ENCODE measurements at places on chromosomes 7 and 10. TPM values are rescaled to one million over a fixed set of nuclear protein-coding genes. Genes with fewer than 3 reads are reported as not detected.

The BZW2 gene
- total RNA-seq = 45.4 TPM

The HDAC9 gene
- total RNA-seq = 21.7 TPM

The PTER gene
- 29.7 TPM for total RNA-seq

The CFAP46 gene
- 0.29 TPM for total RNA-seq

The GNAT3 gene
- not detected for total RNA-seq

The KLLN gene
- 0.59 TPM for total RNA-seq

The HOXA10 gene
- total RNA-seq = 43.1 TPM

- H3K4me3 ChIP-seq = no peak overlapping the region
- no peak overlapping the region for H3K27ac ChIP-seq
- no peak for DNase-seq
- no peaks in the 10 kb centered on the region for H3K36me3 ChIP-seq
These were observed 260.1 kb downstream of the SLC25A13 start for GRCh38 chr7:96061844-96062243.

GRCh38 chr10:112446055-112446854, 459 bp downstream of the ZDHHC6 start:
- no peaks in the 10 kb centered on the region for H3K27me3 ChIP-seq
- peaks cover 35% of the 10 kb centered on the region for H3K36me3 ChIP-seq
- DNase-seq = peak; percentile 73
- H3K4me1 ChIP-seq = peaks cover 15% of the 10 kb centered on the region
- peak overlapping the region; percentile 84 for H3K4me3 ChIP-seq
- H3K27ac ChIP-seq = peak overlapping the region; percentile 94

- no peak overlapping the region for H3K4me3 ChIP-seq
- no peaks in the 10 kb centered on the region for H3K4me1 ChIP-seq
- DNase-seq = no peak
- no peaks in the 10 kb centered on the region for H3K27me3 ChIP-seq
- no peaks in the 10 kb centered on the region for H3K36me3 ChIP-seq
These were observed 1531.1 kb upstream of the LRRTM3 start for GRCh38 chr10:65394502-65395297.

- H3K4me3 ChIP-seq = no peak overlapping the region
- H3K4me1 ChIP-seq = no peaks in the 10 kb centered on the region
- DNase-seq = no peak
- no peaks in the 10 kb centered on the region for H3K36me3 ChIP-seq
These were observed 120.8 kb upstream of the GAD2 start for GRCh38 chr10:26095781-26096180.

- H3K4me1 ChIP-seq = peaks cover 8% of the 10 kb centered on the region
- H3K36me3 ChIP-seq = no peaks in the 10 kb centered on the region
- H3K27ac ChIP-seq = no peak overlapping the region
- DNase-seq = no peak
These were observed 94.5 kb downstream of the ITGA8 start for GRCh38 chr10:15625261-15625660.

DNA sequence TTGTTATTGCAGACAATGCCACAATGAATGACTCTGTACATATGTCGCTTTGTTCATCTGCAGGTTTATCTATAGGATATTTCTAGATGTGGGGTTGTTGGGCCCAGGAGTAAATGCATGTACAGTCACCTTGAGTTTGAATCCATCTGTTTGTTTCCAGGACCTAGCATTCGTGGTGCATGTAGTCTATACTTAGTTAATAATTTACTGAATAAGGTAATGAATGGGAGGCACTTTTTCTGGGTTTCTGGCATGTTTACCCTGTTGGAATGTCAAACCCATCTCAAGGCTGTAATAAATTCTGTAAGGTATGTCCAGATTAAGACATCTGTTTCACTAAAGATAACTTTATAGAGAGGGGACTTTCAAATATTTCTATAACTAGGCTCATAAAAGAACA, 23.5 kb downstream of the HECTD2 start:
- no peak overlapping the region for H3K27ac ChIP-seq
- peaks cover 10% of the 10 kb centered on the region for H3K4me1 ChIP-seq
- no peaks in the 10 kb centered on the region for H3K27me3 ChIP-seq

GRCh38 chr10:129866894-129867293, 97.2 kb downstream of the EBF3 start:
- no peak for DNase-seq
- H3K27ac ChIP-seq = no peak overlapping the region
- no peaks in the 10 kb centered on the region for H3K27me3 ChIP-seq
- peaks cover 49% of the 10 kb centered on the region for H3K36me3 ChIP-seq
- no peak overlapping the region for H3K4me3 ChIP-seq
- H3K4me1 ChIP-seq = peaks cover 4% of the 10 kb centered on the region
